ENCODE measurements at places on chromosomes 12 and 14.

- no peak for DNase-seq
These were observed 11.4 kb upstream of the SRP54 start for GRCh38 chr14:34971381-34971780.

DNA sequence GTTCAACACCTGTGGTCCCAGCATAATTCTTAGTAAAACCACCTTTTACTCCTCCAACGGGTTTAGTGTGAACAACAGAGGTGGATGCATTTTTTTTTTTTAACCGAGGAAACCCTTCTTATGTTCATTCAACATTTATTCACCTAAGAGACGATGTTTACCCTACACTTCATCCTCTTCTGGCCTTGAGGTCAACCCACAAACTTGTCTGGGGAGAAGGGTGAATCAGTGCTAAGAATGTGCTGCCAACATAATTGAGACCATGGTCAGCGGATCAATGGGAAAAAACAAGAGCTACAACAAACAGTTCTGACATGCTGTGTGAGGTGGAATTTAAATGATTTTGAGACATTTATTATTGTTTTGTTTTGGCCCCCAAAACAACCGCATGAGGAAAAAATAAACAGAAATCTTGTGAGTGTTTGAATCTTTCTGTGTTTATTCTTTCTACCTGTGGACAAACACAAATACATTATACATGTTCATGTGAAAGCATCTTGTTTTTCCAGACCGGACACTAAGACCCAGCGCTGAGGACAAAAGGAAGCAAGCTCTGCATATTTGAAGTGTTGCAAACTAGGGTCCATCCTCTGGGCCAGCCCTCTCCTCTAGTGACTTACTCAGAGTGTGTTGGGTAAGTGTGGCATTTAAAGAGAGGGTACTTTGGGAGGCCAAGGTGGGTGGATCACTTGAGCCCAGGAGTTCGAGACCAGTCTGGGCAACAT, 5.1 kb upstream of the USP30 start:
- no peak for DNase-seq

GRCh38 chr12:116148844-116149243, 128.6 kb downstream of the MED13L start:
- DNase-seq: no peak

GRCh38 chr12:126389220-126389841, 1324.1 kb downstream of the AACS start:
- no peak for DNase-seq

- peak; percentile 57 for DNase-seq
These were observed 6.4 kb upstream of the SLC25A3 start for GRCh38 chr12:98587084-98587483.

DNA sequence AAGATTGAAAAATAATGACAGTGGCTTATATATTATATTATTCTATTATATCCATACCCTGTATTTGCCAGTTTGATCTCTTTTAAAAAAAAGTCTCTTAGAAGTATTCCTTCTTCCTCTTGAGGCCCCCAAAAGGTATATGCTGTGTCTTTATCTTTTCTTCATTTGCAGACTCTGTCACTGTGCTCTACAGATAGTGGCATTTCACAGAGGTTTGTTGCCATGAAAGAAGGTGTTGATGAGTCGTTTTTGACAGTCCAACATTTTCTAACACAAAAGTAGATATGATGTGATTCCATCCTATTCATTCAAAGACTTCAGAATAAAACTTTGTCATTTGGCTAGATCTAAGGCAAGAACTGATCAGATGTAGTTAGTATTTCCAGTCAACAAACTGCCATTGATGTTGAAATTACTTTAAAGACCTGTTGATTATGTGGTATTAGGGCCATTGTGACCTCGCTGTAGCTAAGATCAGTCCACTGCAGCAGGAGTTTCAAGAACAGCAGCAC, at the start of gene CCDC196:
CCDC196 (plus strand) TSS at position 462 of the 512 bp plus-strand sequence. CDS start 132 bp downstream, outside the sequence.
- DNase-seq: no peak

DNA sequence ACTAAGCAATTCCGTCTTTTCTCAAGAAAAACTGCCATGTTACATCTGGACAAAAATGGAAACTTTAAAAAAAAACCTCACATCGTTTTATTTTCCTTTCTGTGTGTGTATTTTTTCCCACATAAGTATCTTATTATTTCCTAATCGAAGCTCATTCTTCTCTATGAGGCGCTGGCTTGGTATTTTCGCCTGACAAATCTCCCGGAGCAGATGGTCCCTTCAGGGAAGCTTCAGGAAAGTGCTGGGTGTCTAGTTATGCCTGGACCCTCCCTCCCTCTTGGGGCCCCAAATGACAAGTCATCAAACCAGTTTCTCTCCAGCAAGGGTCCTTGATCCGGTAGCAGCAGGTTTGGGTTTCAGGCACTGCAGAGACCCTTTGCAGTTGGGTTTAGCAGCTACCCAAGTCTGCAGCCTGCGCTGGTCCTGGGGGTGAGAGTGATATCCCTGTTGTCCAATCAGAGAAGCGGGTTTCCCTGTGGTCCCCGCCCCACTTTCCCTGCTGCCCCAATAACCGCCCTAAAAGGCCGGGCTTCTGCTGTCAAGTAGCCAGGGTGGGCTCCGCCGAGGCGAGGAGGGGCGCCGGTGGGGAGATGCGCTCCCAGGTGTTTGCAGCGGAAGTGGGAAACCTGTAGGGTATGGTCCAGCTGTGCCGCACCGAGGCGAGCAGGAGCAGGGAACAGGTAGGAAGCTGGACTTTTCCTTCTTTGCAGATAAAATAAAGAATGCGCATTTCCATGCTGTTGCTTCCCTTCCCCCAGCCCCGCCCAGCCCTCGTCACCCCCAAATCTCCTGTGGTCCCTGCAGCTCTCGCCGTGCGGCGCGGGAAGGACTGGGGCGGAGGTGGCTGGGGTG, at the start of gene CNTN1:
CNTN1 (plus strand) TSS at position 527 of the 852 bp plus-strand sequence.
- DNase-seq: peak; percentile 33

DNA sequence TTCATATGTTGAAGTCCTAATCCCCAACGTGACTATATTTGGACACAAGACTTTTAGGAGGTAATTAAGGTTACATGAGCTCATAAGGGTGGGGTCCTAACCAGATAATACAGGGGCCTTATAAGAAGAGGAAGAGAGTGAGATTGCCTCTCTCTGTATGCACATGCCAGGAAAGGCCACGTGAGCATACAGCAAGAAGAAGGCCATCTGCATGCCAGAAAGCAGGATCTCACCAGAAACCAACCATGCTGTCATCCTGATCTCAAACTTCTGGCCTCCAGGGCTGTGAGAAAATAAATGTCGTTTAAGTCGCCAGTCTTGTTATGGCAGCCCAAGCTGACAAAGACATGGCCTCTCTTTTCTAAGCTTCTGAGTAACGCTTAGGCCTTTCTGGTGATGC, 69.0 kb upstream of the GPHB5 start:
- no peak for DNase-seq

DNA sequence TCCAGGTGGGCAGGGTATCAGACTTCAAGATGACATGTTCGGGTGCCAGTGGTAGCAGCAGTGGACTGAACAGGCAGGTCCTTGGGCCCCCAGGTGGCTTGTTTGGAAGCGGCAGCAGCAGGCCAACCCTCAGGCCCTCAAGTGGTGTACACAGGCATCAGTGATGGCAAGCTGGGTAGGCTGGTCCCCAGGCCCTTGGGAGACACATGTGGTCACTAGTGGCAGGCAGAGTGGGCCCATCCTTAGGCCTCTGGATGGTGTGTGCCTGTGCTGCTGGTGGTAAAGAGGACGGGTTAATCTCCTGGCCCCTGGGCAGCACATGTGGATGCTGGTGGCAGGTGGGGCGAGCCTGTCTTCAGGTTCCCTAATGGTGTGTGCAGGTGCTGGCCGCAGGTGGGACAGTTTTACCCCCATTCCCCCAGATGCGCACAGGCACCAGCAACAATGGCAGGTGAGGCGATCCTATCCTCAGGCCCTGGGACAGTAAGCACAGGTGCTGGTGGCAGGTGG, 8.0 kb downstream of the OAS2 start:
- no peak for DNase-seq

DNA sequence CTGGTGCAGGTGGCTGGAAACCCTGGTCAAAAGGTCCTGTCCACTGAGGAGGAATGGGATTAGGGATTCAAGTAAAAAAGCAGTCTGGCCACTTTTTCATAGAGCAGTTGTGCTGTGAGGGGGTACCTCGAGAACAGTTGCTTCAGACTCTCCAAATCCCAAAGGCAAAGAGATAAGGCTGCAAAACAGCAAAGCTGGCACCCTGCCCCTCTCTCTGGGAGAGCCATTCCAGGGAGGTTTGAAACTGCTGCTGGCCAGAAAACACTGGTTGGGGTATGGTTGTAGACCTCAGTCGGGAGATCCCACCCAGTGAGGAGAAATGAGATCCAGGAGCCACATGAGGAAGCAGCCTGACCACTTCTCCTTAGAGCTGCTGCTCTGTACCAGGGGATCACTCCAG, 137.3 kb downstream of the CEP83 start:
- no peak for DNase-seq

DNA sequence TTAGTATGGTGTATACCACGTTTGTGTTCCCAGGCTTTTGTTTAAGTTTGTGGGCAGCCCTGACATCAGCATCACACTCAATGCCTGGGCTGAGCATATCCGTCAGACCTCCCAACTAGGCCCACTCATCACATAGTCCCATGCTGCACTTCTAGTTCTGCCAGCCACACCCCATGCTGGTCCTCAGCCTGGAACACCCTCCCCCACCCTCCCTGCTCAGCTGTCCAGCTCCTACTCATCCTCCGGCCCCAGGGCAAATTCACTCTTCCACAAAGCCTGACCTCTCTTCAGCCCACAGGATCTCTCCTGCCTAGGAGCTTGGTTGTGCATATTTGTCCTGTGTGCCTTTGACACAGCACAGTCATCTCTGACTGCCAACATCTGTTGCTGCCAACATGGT, 3.9 kb upstream of the ENDOU start:
- DNase-seq: no peak

DNA sequence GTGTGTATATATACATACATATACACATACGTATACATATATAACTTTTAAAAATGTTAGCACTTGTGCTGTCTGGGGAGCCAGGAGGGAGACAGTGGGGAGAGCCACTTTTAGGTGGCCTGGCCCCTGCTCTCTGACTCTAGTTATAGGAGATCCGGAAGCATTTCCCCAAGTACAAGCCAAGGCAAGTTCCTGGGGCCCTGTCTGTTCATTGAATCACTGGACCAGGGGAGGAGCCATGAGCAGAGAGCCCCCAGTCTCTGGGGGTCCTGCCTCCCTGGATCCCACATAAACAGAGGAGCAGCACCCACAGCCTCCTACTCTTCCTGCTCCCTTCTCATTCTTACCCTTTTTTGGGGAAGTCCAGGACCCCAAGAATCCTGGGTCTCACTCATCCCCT, 45.4 kb upstream of the TMED10 start:
- DNase-seq: no peak

- no peak for DNase-seq
These were observed 2.7 kb upstream of the NUAK1 start for GRCh38 chr12:106141452-106141851.

GRCh38 chr12:62931477-62931876, 3.5 kb downstream of the PPM1H start:
- peak; percentile 44 for DNase-seq

DNA sequence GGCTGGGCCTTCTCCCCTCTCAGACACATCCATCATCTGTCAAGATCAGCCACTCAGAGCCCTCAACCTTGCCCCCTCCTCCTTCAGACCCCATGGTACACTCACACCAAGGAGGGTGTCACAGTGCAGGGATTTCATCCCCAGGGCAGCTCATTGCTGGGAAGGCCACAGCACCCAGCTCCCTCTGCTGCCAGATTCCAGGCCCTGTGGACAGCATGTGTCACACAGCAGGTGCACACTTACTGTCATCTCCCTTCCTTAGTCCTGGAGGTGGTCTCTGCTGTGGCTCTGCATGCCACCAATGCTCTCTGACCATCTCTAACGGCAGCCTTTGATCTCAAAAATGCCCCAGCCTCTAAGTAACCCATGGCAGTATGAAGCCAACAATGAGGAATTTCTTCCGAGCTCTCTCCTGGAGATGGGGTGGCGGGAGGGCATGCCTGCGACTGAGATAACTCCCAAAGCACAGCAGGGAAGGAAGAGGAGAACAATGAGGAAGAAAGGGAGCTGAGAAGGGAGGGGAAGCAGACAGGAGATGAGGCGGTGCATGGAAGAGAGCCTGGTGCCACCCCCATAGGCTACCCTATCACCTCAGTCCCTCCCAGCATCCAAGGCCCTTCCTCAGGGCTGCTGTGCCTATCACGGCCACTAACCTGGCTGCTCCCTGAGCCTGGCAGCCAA, 101.0 kb downstream of the SINHCAF start:
- DNase-seq: no peak

DNA sequence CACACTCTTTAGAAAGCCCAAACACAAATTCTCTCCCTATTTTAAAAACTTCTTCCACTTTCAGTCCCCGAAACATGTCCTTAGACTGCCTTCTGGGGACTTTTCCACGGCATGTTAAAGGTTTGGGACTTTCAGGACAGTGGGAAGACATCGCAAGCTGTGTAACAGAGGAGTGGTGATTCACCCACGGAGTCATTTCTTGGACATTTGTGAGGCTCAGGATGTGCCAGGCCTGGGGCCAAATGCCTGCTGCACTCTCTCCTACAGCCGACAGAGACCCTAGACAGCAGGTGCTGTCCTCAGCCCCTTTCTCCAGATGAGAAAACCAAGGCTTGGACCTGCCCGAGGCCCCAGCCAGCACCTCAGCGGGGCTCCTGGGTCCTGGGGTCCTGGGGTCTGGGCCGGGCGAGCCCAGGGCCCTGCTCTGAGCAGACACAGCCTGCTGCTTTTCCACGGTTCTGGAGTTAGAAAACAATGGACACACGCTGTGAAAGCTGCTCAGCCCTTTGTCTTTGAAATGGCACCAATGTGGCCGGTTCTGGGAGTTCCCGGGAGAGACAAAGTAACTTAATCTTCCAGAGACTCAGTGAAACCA, 370.2 kb upstream of the SFSWAP start:
- no peak for DNase-seq

DNA sequence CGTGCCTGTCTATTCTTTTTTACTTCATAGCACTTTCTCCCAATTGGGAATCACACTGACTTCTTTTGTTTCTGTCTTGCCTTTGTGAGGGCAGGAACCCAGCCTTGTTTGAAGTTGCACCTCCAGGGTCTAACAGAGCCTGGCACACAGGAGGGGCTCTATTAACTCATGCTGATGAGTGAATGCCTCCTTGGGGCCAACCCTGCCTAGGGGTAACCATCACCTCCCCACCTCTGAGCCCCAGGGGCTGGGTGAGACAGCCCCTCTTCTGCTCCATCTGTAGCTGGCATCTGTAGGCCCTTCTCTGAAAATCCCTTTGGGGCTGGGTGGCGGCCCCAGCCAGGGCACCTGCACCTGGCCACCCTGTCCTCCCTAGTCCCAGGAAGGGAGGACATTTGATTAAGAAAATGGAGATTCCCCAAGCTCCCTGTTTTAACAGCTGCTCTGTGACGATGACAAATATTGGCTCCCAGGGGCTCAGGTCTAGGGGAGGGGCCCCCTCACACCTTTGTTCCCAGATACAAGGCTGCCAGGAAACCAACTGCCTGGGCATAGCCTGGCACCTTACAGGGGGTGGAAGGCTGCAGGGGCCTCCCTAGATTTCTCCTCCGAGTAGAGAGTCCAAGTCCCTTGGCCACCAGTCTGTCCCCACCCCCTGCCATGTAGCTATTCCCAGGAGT, 11.8 kb downstream of the TAMALIN start:
- DNase-seq: peak; percentile 85

- no peak for DNase-seq
These were observed 3.8 kb downstream of the ENDOU start for GRCh38 chr12:47721431-47721973.

- no peak for DNase-seq
These were observed 31.9 kb downstream of the SERPINA3 start for GRCh38 chr14:94644102-94644535.

All from NCI-H526 (cell line).